Ammon's horn (tissue), 1 donor: ENCODE measurements at places on chromosomes 7 and 10.

- no peak for DNase-seq
Measured at GRCh38 chr7:70334295-70334694, 736.0 kb downstream of the AUTS2 start.

DNA sequence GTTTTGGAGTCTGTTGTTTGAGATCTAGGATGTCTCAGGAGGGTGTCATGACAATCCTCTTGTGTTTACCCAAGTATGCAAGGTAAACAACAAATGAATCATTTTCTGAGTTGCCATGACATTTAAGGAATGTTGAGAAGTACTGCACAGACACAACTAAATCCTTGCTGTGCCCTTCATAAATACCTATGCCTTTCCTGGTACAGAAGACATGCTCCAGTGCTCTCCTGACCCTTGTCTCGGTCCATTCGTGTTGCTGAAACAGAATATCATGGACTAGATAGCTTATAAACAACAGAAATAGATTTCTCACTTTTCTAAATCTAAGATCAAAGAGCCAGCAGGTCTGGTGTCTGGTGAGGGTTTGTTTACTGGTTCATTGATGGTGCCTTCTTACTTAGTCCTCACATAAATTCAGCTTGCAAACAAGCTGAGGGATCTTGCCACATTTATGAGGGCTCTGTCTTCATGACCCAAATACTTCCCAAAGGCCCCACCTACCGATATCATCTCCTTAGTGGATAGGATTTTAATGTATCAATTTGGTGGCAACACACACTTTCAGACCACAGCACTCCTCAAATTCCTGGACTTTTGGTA lies 341.8 kb upstream of the SEMA3A start:
- DNase-seq: no peak

- DNase-seq: no peak
Measured at GRCh38 chr7:89559596-89559995, 594.7 kb upstream of the STEAP1 start.

GRCh38 chr7:113799896-113800295 lies 118.9 kb downstream of the PPP1R3A start:
- DNase-seq: no peak

DNA sequence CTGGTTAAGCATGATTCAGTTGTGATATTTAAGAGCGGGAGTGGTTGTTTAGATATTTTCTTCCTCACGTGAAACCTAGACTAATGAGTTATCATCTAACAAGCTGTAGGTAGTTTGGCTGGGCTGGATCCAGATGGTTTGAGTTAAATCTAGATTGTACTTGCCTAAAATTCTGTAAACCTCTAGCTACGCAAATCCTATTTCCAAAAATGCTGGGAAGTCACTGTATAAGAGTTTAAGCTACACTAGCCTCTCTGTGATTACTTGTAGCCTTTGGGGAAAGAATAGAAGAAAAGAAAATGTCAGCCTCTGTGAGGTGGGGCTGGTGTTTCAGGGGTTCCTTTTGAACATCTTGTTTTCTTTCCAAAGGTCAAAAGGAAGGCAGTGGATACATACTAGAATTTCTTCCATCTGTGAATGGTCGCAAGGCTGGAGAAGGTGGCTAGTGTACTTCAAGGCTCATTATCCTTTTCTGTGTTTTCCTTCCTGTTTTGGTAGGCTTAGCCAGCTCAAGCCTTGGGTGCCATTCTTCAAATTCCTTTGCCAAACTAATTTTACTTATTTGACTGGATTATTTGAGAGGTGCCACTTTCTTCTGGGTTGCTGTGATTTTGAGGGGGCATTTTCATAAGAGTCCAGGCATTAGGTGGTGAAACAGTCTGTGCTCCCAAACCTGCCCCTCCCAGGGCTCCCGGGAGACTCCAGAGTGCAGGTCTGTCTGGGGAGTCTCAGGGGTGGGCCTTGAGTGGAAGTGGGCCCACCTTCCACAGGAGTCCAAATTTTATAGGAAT lies 5.2 kb upstream of the EN2 start:
- DNase-seq: no peak

GRCh38 chr7:66539902-66540375 lies 88.7 kb upstream of the KCTD7 start:
- no peak for DNase-seq

- DNase-seq: peak; percentile 65
Measured at GRCh38 chr7:22726345-22726906, 574 bp upstream of the IL6 start.

DNA sequence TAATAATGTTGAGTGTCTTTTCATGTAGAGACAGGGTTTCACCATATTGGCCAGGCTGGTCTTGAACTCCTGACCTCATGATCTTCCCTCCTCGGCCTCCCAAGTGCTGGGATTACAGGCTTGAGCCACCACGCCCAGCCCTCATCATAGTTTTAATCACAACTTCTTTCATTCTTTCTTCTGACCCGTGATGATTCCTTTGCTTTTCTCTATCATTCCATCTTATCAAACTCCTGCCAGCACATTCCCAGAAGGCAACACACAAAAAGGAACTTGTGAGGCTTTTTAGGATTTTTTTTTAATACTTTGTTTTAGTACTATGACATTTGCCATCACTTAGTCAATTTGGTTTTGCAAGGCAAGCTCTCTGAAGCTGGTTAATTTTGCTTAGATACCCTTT lies 77.5 kb upstream of the MEOX2 start:
- DNase-seq: no peak

DNA sequence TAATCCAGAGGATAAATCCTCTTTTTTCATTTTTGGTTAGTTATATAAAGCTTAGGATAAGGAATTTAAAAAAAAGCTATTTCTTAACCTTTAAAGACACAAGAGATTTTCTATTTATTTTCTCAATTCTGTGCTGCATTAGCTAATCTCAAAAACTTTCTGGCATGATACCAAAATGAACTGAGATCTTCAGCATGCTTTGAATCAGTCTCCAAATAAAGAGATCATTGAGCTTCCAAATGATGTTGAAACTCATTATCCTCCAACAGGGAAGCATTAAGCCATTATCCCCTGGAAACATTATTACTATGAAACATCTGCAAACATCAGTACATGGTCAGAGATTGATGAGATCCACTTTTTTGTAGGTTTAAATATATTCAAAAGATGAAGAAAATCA lies 350.3 kb upstream of the TEX47 start:
- DNase-seq: no peak

DNA sequence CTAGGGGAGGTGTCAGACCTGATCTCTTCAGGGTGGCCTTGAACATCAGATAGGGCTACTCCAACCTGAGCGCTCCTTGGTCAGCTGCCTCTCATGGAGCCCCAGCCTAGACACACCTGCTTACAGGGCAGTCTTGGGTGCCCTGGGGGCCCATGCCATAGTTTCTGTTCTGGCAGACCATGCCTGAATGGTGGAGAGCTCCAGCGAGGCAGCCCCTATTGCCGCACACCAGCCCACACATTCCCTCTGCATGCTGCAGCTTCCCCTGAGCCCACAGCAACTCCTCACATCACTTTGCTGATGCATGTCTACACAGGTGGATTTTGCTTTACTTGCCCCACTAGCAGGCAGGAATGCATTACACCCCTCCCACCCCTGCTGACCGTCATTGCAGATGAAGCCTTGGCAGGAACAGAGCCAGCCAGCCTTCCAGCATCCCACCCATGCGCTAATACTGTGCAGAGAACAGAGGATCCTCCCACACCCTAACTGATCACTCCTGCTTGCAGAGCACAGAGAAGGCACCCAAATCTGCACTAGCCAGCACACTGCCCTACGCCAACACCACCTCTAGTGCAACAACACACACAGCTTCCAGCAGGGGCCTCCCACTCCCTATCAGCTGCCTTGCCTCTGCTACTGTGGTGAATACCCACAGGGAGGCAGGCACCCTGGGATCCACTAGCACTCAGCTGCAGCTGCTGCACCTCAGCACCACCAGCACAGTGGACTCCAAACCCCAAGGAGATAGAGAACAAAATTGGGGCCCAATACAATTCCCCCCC lies 43.0 kb upstream of the GRM3 start:
- peak; percentile 83 for DNase-seq
